ENCODE measurements at places on chromosomes 1 and 21.

DNA sequence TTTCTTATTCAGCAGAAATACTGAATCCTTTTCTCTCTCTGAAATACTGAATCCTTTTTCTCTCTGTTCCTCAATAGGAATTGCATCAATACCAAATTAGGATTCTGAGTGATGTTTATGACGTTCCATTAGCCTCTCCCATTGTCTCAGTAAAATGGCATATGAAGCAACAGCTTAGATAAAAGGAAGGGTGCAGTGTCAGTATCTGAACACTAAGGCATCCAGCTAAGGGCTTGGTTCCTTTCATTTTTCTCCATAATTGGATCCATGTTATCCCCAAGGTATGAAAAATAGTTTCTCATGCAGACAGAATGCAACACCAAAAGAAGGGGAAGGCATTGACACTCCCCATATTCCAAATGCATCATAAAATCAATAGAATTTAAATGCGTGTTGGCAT, 61.5 kb upstream of the RAVER2 start:
- no peak for DNase-seq

DNA sequence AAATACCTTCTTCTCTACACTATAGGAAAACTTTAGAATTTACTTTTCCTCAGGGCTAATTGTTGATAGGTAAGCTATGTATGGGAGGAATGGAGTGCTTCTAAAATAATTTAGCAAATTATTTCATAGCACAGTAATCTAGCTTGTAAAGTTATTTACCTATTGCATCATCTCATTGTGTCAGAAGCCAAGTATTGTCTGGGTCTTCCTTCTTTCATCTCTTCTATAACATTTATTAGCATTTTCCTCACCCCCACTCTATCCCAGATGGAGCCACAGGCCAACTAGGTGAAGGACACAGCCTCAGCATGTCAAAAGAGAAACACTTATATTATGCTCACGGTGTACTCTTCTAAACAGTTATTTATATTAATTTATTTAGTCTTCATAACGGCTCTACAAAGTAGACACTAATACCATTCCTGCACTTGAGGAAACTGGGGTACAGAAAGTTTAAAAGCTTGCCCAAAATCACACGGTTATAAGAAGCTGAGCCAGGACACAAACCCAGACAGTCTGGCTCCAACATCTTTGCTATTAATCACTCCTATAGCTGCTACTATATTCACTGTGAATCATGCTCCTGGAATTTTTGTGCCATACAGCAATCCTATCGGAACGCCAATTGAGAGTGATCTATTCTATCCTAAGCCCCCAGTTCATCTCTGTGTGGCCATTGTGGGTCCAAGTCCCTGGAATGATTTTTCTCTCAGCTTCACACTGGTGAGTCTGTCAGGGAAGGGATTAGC, 43.1 kb downstream of the OR10J5 start:
- no peak for DNase-seq

- DNase-seq = no peak
Observed at GRCh38 chr1:89587729-89588161, 45.2 kb upstream of the LRRC8C start.

DNA sequence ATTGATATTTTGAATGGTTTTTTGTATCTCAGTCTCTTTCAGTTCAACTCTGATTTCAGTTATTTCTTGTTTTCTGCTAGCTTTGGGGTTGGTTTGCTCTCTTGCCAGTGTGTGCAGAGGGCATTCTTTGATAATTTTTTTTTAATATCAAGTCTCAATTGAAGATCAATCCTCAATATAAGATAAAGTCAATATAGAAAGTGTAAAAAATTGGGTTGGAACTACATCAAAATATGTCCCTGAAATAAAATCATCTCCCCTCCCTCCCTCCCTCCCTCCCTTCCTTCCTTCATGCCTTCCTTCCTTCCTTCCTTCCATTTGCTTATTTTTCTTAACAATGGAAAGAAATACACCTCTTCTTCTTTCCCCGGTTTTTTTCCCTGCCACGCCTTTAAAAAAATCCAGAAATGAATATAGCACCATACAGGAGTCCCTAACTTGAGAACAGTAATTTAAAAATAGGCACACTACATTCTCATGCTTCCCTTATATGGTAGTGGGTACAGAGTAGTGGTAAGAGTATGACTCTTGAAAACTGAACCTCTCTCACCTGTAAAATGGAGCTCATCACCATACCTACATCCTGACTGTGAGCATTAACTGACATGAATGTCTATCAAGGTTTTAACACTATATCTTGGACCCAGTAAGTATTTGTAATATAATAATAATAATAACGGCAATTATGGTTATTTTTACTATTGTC, 221.9 kb downstream of the GIPC2 start:
- DNase-seq = no peak

DNA sequence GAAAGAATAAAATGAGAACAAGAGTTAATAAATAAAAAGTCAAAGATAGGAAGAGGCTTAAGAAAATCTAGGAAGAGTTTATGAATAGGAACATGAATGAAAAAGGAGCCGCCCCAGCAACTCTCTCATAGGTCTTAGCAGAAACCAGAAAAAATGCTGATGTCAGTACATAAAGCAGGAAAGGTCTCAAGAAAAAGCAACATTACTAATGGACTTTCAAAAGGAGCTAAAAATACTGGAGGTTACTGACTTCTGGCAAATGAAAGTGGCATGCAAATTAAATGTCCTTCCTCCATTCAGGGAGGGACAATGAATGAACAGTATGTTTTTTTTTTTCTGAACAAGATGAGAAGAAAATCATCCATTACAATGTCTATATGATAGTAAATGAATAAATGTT, 387.6 kb downstream of the BRINP2 start:
- DNase-seq = no peak

DNA sequence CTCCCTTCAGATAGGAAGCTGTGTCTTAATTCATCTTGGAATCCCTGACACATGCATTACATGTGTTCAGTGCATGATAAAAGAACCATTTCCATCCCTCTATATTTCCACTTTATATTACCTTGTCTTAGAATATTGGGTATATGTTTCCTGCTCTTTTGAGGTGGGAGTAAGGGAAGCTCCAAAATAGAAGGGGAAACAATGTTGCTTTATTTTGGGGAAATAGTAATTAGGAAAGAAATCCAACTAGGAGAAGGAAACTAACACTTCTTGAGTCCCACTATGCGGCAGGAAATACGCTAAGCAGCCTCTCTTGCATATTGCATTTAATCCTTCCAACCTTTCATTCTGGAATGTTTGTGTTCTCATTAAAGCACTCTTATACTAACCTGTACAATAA, 89.4 kb upstream of the VAV3 start:
- DNase-seq = no peak

GRCh38 chr1:28602536-28603439, 10.7 kb downstream of the RAB42 start:
- DNase-seq = peak; percentile 50

DNA sequence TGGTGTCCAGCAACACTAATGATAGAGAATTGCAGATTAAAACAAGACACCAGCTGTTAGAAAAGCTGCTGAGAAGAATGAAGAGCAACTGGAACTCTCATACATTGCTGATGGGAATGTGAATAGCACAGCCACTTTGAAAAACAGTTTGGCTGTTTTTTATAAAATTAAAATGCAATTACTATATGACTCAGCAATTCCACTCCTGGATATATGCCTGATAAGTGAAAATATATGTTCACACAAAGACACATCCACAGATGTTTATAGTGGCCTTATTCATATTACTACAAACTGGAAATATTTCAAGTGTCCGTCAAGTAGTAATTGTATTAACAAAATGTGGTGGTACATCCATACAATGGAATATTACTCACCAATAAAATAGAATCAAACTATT, 99.7 kb upstream of the HAO2 start:
- no peak for DNase-seq

DNA sequence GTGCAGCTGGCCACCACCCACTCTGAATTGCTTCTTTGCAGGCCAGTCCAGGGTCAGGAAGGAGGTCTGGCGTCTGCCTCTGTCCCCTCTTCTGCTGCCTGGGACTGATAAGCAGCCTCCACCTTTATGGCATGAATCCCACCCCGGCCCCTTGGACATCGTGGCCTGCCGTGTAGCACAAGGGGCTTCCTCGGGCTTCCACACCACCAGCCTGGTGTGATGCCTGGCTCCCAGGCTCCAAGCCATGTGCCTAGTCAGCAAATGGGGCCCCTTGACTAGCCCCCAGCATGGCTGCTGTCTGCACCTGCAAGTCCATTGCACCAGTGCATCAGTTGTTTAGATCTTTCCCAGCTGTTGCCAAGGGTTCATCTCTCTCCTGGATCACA, 9.9 kb upstream of the ARF1 start:
- no peak for DNase-seq

- peak; percentile 78 for DNase-seq
Observed at GRCh38 chr1:20574686-20575540, 14.0 kb upstream of the CDA start.

Data from Caki2 (cell line).